ENCODE measurements at places on chromosomes 6 and 20. TPM values are rescaled to one million over a fixed set of nuclear protein-coding genes. Genes with fewer than 3 reads are reported as not detected.

GRCh38 chr6:73586416-73586974 is 65.7 kb upstream of the EEF1A1 start:
- DNase-seq, result no peak

The TUBB1 gene
- total RNA-seq, result 0.10 TPM

- DNase-seq, result peak; percentile 55
Measured at GRCh38 chr6:68638230-68638900, 3.3 kb downstream of the ADGRB3 start.

The GSTA3 gene
- total RNA-seq, result not detected

The ZNF334 gene
- 12.6 TPM for total RNA-seq

The C6orf163 gene
- 2.5 TPM for total RNA-seq

DNA sequence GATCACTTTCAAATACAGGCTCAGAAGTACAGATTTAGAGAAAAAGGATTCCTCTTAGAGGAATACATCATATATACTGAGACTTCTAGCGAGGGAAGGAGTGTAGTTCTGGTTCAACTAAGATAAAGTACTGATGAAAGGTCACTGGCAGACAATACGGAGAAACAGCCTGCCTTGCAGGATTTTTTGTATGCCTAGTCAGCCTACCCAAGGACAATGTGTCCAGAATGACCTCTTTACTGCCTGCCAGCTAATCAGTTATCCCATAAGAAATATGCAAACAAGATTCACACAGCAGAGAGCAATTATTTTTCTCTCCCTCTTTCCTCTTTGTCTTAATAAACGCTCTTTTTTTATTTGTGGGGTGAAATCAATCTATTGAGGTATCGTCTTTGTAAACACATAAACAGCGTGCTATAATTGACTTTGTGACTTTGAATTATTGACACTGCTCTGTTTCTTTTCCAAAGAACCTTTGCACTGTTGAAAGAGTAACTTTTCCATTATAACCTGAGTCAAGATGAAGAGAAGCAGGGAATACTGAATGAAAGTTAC is 1.4 kb upstream of the TSPYL4 start:
- DNase-seq, result peak; percentile 57

GRCh38 chr6:112087136-112087911 is at the start of the genes FAM229B and TUBE1:
TSS of gene FAM229B (plus strand) at chr6:112087591. CDS start at chr6:112099284, 11,693 bp downstream.
TSS of gene TUBE1 (minus strand) at chr6:112087482. CDS start at chr6:112087434, 48 bp downstream.
- peak; percentile 97 for DNase-seq

The LTB gene
- 2.4 TPM for total RNA-seq

The SLC16A10 gene
- 42.2 TPM for total RNA-seq

GRCh38 chr6:15880262-15880973 is 217.6 kb upstream of the DTNBP1 start:
- DNase-seq, result no peak

- DNase-seq, result no peak
Measured at GRCh38 chr6:81984599-81984998, 232.1 kb upstream of the TENT5A start.

DNA sequence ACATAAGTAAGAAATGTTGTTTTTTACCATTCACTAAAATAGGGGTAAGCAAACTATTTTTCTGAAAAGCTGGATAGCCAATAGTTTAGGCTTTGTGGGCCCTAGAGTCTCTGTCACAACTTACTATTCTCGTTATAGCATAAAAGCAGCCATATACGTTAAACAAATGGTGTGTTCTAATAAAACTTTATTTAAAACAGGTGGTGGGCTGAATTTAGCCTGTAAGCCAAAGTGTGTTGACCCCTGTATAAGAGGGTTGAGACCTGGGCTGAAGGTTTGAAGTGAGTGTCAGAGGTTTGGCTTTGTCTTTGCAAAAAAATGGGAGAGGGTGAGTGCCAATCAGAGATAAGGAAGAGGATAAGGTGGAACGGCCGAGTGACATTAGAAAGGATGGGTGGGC is 197.2 kb downstream of the RNF144B start:
- DNase-seq, result no peak

DNA sequence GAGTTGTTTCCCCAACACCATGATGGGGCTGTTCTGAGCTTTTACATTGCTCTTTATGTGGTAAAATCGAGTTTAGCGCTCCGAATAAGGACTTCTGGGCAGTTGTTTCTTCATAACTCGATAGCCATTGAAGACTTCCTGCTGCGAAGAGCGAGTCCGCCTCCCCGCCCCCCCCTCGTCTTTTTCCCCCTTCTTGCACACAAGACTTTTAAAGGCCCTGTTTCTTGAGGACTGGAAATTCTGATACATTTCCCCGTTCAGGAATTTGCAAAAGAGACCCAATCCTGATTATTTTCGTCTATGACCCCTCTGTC is 1.5 kb upstream of the CITED2 start:
- peak; percentile 49 for DNase-seq

The FAM162B gene
- total RNA-seq, result 8.0 TPM

The NRSN1 gene
- total RNA-seq, result not detected

The MDFI gene
- 106 TPM for total RNA-seq

GRCh38 chr6:11244387-11245126 is 12.1 kb upstream of the NEDD9 start:
- DNase-seq, result no peak

DNA sequence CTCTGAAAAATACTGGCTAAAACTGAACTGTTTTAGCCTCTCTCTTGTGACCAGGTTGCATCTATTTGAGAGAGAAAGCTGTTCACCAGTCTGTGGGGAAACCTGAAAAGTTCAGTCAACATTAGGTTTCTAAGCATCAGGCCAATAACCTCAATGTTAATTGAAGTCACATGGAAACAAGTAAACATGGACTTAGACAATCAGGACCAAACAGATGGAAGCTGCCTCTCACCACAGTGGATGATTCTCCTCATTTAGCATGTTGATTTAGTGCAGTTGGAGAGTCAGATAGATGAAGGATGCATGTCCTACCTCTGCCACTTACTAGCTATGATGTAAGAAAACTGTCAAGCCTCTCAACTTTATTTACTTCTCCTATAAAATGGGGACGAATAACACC is 18.2 kb downstream of the SCGN start:
- peak; percentile 25 for DNase-seq

GRCh38 chr6:134495203-134495889 is 177.4 kb upstream of the SGK1 start:
- DNase-seq, result no peak

DNA sequence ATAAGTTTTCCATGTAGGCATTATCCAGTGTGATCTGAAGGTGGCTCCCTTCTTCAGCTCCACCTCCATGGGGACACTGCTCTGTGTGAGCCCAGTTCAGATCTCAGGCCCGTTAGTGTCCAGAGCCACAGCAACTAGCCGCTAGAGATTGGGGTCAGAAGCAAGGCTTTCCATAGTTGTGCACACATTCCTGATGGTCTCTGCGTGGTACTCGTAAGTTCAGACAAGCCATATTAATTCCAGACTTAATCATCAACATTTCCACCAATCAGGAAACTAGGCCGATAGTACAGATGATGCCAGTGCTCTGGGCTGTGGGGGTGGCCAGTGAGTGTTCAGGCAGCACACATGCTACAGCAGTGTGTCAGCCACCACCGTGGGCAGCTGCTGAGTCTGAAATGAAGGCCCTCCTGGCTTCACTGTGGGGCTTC is 17.5 kb upstream of the SYNCRIP start:
- peak; percentile 39 for DNase-seq

GRCh38 chr20:23691675-23692074 is 2.8 kb upstream of the CST4 start:
- DNase-seq, result no peak

DNA sequence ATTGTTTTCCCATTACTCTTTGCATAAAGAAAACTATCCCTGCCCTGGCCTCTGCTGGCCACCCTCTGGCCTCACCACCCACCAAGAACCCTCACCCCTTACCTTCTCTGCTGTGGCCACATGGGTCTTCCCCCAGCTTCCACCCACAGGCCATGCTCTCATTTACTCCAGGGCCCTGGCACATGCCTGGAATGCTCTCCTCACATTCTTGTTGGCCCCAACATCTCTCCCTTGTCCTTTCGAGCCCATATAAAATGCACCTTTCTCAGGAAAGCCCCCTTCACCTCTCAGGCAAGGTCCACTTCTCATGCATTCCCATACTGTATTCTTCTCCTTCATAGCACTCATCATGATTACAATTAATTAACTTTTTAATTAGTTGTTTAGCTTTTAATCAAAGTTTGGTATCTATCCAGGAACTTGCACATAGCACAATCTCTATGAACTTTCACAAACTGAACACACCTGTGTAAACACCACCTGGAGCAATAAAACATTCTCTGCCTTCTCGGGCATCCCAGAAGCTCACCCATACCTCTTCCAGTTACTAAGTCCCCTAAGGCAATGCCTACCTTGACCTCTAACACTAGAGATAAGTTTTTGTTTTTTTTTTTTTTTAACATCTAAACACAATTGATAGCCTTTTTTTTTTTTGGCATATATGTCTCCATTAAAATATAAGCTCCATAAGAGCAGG is 617.2 kb downstream of the PTPRT start:
- DNase-seq, result no peak

- no peak for DNase-seq
Measured at GRCh38 chr20:12941025-12941424, 67.7 kb upstream of the SPTLC3 start.

DNA sequence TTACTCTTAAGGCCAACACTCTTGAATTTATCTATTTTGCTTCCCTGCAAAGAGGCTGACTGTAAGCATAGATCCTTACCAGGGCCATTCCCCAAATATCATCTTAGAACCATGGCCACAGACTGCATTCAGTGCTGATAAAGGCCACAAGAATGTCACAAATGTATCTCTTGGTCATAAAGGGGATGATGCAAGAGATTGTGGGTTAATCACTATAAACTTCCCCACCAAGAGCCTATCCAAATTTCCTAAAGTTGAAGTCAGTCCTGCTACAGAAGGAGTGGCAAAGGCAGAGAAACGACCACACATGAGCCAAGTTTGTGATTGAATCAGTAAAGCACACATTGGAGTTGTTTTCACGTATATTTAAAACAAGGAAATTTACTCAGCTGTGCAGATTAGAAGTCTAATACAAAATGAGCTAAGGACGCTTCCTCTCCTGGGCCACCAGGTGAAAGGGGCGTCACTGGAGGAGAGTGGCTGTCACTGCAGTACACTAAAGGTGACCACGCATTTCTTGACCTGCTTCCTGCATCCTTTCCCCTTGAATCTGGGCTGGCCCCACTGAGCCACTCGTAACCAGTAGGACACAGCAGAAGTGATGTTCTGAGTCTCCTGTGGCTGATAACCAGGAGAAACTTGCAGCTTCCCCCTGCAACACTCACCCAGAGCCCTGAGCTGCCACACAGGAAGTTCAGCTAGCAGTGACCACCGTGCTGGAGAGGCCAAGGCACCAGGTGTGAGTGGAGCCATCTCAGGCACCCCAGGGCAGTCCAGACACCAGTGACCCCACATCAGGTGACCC is 181.9 kb downstream of the SYNDIG1 start:
- no peak for DNase-seq

The ADGRG6 gene
- 59.5 TPM for total RNA-seq

DNA sequence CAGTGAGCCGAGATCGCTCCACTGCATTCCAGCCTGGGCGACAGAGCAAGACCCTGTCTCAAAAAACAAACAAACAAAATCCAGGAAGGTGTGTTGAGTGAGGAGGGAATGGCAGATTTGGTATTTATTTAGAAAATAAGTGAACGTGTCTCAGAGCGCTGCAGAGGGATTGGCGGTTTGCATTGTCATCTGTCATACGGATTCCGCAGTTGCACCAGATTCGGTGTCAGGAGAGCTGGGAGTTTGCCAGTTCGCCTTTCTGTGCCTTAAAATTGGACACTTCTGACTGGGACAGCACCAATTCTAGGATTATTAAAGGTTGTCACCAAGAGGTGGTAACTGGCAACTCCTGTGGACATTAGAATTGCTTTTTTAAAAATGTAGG is 912 bp downstream of the SNRNP48 start:
- DNase-seq, result peak; percentile 28

The PAX1 gene
- 0.44 TPM for total RNA-seq

DNA sequence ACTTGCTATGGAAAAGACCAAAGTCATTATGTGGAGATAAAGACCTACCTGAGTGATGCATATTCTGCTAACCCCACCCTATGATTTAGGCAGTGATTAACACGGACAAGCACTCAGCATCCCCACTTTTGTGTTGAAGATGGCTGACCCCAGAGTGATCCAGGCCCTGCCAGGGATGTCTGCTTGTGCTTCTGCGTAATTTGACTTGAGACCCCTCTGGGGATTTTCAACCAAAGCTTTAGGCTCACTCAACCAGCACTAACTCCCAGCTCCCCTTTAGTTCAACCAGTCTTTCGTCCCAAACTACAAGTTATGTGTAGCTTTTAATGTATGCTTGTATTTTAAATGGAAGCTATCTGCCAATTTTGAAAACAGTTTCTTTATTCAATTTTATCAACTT is 538.0 kb upstream of the ID4 start:
- DNase-seq, result no peak

DNA sequence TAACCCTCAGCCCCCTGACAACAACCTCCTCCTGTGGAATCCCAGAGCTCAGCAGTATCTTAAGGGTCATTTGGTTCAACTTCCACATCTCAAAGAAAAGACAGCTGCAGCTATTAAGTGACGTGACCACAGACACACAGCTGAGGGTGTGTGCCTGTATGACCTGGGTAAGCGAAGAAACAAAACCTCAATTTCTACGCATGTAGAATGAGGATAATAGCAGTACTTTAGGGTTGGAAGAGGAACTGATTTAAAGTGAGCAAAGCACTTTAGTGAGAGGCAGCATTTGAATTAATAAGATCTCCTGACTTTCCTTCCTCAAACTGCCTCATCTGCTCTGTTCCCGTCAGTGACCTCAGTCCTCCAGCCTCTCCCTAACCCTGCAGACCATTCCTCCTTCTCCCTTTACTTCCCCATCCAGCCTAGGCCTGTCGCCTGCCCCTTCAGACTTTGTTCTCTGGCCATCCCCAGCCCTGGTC is 6.8 kb upstream of the ARMC2 start:
- no peak for DNase-seq

DNA sequence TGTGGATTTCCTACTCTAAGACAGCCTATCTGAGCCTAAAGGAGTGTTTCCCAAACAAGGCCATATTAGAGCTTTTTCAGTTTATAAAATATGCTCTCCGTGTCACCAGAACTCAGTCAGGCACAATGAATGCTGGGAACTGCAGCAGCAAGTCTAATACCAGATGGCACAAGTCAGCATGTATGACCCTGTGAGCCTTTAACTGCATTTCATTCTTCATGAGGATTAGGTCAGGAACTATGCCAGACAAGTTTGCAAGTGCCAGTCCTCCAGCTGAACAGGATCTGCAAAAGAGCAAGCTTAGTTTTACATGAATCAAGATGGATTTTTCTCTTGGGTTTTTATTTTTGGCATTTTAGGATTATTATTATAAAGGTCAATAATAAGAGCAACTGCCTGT is 66.7 kb upstream of the SAMD5 start:
- DNase-seq, result no peak

The PSMB8 gene
- total RNA-seq, result 25.7 TPM

- no peak for DNase-seq
Measured at GRCh38 chr20:47164140-47164539, 192.4 kb downstream of the ZMYND8 start.

Measured in hepatocyte (in vitro differentiated cells).